ENCODE measurements at places on chromosomes 13 and 19. TPM values are rescaled to one million over a fixed set of nuclear protein-coding genes. Genes with fewer than 3 reads are reported as not detected.
A peak's percentile ranks its signal among the peaks of the same experiment; 100 is the strongest.

CYP2B6 gene
- polyA plus RNA-seq = not detected

CPT1C gene
- 118 TPM for polyA plus RNA-seq

C13orf42 gene
- not detected for polyA plus RNA-seq

ZNF99 gene
- polyA plus RNA-seq = not detected

KCNRG gene
- polyA plus RNA-seq = 0.97 TPM

DNA sequence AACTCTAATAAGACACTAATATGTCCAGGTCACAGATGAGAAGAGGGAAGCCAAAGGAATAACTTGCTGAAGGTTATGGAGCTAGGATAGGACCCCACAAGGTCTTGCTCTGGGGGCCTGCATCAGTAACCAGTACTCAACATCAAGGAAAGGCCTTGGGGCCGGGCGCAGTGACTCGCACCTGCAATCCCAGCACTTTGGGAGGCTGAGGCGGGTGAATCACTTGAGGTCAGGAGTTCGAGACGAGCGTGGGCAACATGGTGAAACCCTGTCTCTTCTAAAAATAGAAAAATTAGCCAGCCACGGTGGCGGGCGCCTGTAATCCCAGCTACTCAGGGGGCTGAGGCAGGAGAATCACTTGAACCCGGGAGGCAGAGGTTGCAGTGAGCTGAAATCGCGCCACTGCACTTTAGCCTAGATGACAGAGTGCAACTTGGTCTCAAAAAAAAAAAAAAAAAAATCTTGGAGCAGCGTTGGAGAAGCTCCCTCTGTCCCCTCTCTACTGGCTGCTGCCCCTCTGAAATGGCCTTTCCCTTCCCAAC lies 1.8 kb downstream of the LONP1 start:
- H3K27ac ChIP-seq = 0 out of 2 replicates have a peak overlapping the region, but pooled peaks have one; percentile 18
- H3K4me1 ChIP-seq = peaks cover 13% of the 10 kb centered on the region
- peaks cover 16% of the 10 kb centered on the region for H3K36me3 ChIP-seq
- H3K4me3 ChIP-seq = peak overlapping the region; percentile 84
- DNase-seq = no peak

- no peak for DNase-seq
- H3K27me3 ChIP-seq = no peaks in the 10 kb centered on the region
- no peaks in the 10 kb centered on the region for H3K4me1 ChIP-seq
- H3K27ac ChIP-seq = no peak overlapping the region
- no peak overlapping the region for H3K4me3 ChIP-seq
- no peaks in the 10 kb centered on the region for H3K36me3 ChIP-seq
Observed at GRCh38 chr13:23949200-23949599, 51.9 kb upstream of the C1QTNF9B start.

GRCh38 chr19:928471-929202 lies 2.8 kb downstream of the ARID3A start:
- H3K4me3 ChIP-seq = no peak overlapping the region
- no peaks in the 10 kb centered on the region for H3K27me3 ChIP-seq
- peaks cover 9% of the 10 kb centered on the region for H3K36me3 ChIP-seq
- peaks cover 19% of the 10 kb centered on the region for H3K4me1 ChIP-seq

- peak overlapping the region; percentile 50 for H3K4me3 ChIP-seq
- H3K4me1 ChIP-seq = no peaks in the 10 kb centered on the region
- no peak overlapping the region for H3K27ac ChIP-seq
- H3K36me3 ChIP-seq = no peaks in the 10 kb centered on the region
- peak; percentile 60 for DNase-seq
Observed at GRCh38 chr19:5547881-5548280, 19.9 kb downstream of the TINCR start.

- no peaks in the 10 kb centered on the region for H3K36me3 ChIP-seq
- no peak overlapping the region for H3K4me3 ChIP-seq
- DNase-seq = no peak
- H3K4me1 ChIP-seq = no peaks in the 10 kb centered on the region
Observed at GRCh38 chr13:66462187-66462586, 767.9 kb downstream of the PCDH9 start.

DNA sequence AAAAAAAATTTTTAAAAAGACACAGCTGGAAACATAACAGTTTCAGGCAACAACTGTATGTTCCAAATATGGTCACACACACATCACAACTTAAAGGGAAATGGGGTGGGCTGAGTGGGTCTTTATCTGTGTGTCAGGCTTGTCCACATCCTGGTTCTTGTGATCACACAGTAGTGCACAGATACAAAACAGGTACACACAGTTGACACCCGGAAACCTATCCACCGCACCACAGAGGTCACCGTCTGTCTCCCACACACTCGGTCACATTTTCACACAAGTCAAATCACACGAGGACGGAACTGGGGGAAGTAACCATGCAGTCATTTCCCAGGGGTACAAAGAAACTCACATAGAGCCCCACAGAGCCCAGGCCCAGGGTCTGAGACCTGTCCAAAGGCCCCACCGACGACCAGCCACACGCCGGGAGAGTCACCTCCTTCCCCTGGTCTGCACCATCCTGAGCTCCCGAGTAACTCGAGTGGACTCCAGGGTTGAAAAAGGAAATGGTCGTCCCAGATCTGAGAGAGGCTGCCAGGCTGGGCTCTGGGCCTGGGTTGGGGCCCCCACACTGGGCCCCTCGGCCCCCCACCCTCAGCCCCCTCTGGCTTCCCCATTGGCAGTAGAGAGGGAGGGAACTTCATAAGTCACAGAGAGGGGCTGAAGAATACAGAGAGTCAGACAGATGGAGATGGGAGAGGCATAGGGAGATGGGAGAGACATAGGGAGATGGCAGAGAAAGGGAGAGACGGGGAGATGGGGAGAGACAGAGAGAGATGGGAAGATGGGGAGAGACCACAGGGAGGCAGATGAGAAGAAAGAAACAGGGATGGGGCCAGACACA lies 1.3 kb upstream of the PPAN start:
- no peak overlapping the region for H3K27ac ChIP-seq
- H3K4me3 ChIP-seq = no peak overlapping the region
- peaks cover 16% of the 10 kb centered on the region for H3K36me3 ChIP-seq
- no peaks in the 10 kb centered on the region for H3K27me3 ChIP-seq
- DNase-seq = no peak

DNA sequence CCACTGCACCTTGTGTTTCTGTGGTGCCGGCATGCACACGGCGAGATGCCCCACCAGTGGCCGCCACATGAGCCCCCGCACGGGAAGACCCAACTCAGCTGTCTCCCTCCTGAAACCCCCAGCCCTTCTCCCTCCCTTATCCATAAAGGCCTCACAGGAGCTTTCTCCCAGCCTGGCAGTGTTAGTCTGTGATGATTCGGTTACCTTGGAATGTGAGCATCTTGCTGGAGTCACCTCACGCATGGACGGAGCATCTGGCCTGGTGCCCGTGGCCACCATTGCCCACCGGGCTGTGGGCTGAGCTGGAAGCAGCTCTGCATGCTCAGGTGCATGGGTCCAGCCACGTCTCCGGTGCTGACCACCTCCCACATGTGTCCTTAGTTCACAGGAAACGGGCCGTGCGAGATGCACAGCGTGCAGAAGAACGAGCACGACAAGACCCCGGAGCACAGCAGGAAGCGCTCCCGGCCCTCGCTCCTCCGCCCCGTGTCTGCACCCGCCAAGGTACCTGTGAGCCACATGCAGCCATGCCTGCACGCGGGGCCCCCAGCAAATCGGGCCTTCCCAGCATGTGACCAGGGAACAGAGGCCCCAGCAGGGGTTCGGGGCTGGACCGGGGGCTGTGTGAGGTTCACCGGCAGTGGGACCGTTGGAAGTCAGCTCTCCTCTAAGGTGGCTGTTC lies 22.0 kb downstream of the SIN3B start:
- H3K4me1 ChIP-seq = no peaks in the 10 kb centered on the region
- peak overlapping the region; percentile 43 for H3K27ac ChIP-seq
- peaks cover 73% of the 10 kb centered on the region for H3K36me3 ChIP-seq
- no peak for DNase-seq

DNA sequence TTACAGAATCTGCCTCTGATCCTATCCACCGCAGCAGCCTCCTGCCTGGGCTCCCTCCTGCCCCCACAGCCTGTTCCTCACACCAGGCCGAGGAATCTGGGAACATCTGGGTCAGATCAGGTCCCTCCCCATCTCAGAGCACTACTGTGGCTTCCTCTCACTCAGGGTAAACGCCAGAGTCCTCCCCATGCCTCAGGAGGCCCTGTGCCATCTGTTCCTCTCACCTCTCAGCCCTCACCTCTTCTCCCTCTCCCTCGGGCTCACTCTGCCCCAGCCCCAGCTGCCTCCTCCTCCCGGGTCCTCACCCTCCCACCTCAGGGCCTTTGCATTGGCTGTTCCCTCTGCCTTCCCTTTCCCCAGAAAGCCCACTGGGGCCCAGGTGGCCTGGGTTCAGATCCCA lies 18.2 kb downstream of the FCGBP start:
- no peak for DNase-seq
- no peak overlapping the region for H3K27ac ChIP-seq
- H3K4me1 ChIP-seq = no peaks in the 10 kb centered on the region
- no peaks in the 10 kb centered on the region for H3K27me3 ChIP-seq
- H3K36me3 ChIP-seq = no peaks in the 10 kb centered on the region
- H3K4me3 ChIP-seq = no peak overlapping the region

DNA sequence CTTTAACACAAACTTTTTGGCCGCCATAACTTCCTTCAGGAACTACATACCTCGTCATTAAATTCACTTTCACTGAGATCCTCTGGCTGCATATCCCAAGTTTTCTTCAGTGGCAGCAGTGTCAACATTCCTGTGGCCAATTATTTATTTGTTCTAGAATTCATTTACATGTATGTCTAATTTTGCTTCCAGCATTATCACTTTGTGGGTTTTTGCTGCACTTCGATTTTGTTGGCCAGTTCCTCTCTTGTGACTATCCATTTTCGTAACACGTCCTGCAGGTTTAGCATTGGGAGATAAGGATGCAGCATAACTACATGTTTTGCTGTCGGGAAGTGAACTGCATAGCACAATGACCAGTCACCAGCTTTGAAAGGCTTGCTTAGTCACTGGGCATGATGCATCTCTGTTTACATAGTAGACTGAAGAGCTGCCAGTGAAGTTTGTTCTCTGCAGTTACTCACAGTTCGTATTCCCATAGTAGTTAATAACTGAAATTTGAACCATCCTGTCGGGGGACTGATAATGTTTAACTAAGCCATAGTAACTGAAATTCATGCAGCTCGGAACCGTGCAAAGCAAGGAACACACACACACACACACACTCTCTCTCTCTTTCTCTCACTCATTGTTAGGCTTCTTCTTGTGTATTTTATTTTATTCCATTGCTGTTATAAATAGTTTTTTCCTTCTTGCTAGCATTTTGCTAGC lies 28.3 kb downstream of the ZNF507 start:
- no peak for DNase-seq
- no peaks in the 10 kb centered on the region for H3K27me3 ChIP-seq
- H3K4me3 ChIP-seq = peak overlapping the region; percentile 41
- H3K27ac ChIP-seq = peak overlapping the region; percentile 92
- H3K36me3 ChIP-seq = peaks cover 32% of the 10 kb centered on the region

GRCh38 chr13:85589021-85589420 lies 210.2 kb downstream of the SLITRK6 start:
- no peak overlapping the region for H3K4me3 ChIP-seq
- no peaks in the 10 kb centered on the region for H3K36me3 ChIP-seq
- H3K27me3 ChIP-seq = no peaks in the 10 kb centered on the region
- H3K4me1 ChIP-seq = no peaks in the 10 kb centered on the region
- no peak overlapping the region for H3K27ac ChIP-seq

GRCh38 chr13:46124967-46125933 lies 20.4 kb upstream of the CPB2 start:
- no peak for DNase-seq
- H3K4me1 ChIP-seq = peaks cover 26% of the 10 kb centered on the region
- H3K27me3 ChIP-seq = peaks cover 14% of the 10 kb centered on the region
- no peaks in the 10 kb centered on the region for H3K36me3 ChIP-seq
- no peak overlapping the region for H3K27ac ChIP-seq

DNA sequence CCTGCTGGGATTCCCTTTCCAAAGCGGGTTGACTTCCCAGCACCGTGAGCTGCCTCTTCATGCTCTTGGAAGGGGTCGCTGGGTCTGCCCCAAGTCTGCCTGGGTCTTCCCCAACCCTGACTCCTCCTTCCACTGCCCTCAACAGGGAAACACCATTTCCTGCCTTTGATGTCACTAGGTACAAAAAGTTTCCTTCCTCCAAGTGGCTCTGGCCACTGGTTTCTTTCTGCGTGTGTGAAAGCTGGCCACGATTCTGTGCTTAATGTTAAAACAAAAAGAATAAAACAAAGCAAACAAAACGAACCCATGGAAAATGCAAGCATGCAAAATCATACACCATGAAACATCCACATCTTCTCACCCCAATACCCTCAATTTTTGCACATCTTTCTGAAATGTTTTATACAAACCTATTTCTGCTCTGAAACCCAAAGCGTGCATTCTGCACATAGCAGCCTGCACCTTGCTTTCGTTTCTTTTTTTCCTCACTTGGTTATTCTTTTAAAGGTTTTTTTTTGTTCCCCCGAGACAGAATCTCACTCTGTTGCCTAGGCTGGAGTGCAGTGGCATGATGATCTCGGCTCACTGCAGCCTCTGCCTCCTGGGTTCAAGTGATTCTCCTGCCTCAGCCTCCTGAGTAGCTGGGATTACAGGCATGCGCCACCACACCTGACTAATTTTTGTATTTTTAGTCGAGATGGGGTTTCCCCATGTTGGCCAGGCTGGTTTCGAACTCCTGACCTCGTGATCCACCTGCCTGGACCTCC lies 12.5 kb upstream of the TNFSF9 start:
- no peaks in the 10 kb centered on the region for H3K27me3 ChIP-seq
- H3K4me3 ChIP-seq = no peak overlapping the region
- peak overlapping the region; percentile 66 for H3K27ac ChIP-seq
- 0 out of 2 replicates have a peak, but pooled peaks cover 6% of the 10 kb centered on the region for H3K4me1 ChIP-seq
- H3K36me3 ChIP-seq = no peaks in the 10 kb centered on the region

- peaks cover 7% of the 10 kb centered on the region for H3K4me1 ChIP-seq
- DNase-seq = no peak
- no peak overlapping the region for H3K4me3 ChIP-seq
- H3K36me3 ChIP-seq = no peaks in the 10 kb centered on the region
- H3K27me3 ChIP-seq = no peaks in the 10 kb centered on the region
Observed at GRCh38 chr13:53001444-53002225, 27.0 kb upstream of the OLFM4 start.

DNA sequence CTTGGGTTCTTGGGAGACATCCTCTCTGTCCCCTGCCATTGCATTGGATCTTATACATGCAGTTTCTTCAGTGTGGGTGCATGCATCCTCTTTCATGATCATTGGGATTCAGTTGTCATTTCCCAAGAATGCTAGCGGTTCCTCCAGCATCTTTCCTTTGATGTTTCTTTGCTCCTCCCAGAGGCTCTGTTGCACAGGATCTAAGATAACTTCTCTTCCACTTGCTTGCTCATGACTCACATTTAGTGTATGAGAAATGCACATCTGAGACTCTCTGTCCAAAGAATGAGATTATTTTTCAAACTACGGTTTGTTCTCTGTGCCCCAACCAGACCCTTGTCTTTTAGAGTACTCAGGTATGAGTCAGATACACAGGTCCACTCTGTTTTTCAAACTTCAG lies 197.1 kb downstream of the NDFIP2 start:
- H3K4me1 ChIP-seq = peaks cover 14% of the 10 kb centered on the region
- H3K4me3 ChIP-seq = no peak overlapping the region
- H3K27ac ChIP-seq = peak overlapping the region; percentile 72
- DNase-seq = no peak
